ENCODE measurements at places on chromosomes 4 and X.

GRCh38 chrX:139204898-139205667, 325.5 kb upstream of the F9 start:
- DNase-seq = peak; percentile 2

GRCh38 chr4:128917781-128918180, 108.3 kb downstream of the JADE1 start:
- DNase-seq = no peak

DNA sequence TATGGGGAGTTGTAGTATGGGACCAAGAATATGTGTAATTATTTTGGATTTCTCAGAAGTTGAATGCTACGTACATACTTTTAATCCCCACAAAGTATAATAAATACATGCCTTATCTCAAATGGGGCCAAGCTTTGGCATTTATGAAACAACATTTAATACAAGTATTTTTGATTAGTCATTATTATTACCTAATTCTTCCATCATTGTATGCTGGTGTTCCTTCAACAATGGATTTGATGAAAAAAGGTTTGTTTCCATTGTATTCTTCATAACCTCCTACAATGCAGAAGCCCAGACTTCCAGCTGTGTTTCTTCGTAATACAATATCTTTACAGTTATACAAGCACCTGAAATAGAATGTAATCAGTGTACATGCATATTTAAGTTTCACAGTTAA, 83.8 kb downstream of the FIP1L1 start:
- DNase-seq = peak; percentile 15

GRCh38 chr4:87732033-87732765, 67.2 kb upstream of the IBSP start:
- DNase-seq = peak; percentile 5

DNA sequence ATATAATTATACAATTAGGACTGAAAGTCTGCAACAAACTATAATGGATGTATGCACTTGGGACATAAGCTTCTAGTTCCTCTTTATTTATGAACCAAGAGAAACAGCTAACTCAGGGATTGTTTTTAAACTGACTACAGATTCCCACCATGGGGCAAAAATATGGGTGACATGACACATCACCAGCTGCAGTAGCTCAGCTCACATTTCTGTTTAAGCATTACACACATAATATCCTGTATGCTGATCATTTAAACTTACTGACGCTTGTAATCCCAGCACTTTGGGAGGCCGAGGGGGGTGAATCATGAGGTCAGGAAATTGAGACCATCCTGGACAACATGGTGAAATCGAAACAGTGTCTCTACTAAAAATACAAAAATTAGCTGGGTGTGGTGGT, 11.5 kb downstream of the FGB start:
- DNase-seq = no peak

GRCh38 chrX:149937871-149938426, 342 bp downstream of the EOLA2 start:
- DNase-seq = no peak

DNA sequence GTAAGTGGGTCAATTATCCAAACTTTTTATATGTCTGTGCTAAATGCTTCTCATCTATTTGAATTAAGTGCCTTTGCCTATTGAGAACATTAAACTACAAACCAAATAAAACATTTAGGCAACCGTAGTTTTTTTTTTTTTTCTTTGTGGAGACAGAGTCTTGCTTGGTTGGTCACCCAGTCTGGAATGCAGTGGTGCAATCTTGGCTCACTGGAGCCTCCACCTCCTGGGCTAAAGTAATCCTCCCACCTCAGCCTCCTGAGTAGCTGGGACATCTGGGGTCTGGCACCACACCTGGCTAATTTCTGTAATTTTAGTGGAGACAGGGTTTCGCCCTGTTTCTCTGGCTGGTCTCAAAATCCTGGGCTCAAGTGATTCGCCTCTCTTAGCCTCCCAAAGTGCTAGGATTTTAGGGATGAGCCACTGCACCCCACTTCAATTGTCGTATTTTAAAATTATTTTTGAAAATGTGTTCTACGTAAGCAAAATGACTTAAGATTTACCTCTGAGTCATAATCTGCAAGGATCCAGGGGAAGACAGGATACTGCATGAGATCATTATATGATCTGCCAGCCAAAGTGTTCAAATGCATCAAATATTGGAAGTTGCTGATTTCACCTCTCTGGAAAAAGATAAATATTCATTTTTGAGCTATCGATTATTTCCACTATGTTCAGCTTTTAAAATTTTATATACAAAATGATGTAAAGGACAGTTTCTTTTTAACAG, 125.6 kb downstream of the CDS1 start:
- DNase-seq = peak; percentile 23

DNA sequence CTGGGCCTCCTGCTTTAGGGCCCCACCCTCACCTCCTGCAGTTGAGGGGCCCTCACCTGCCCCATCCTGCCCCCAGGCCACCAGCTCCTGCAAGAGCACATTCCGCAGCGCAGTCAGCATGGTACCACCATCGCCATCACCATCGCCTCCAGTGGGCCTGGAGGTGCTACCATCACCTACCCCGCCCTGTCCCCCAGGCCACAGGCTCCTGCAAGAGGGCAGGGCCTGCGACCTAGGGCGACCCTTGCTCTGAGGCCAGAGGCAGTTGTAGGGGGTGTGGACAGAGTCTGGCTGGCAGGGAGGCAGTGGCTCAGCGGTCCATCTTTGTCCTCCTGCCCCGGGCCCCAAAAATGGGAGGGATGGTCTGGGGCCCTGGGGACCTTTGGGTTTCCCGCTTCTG, 3.9 kb upstream of the HAUS7 start:
- DNase-seq = no peak

DNA sequence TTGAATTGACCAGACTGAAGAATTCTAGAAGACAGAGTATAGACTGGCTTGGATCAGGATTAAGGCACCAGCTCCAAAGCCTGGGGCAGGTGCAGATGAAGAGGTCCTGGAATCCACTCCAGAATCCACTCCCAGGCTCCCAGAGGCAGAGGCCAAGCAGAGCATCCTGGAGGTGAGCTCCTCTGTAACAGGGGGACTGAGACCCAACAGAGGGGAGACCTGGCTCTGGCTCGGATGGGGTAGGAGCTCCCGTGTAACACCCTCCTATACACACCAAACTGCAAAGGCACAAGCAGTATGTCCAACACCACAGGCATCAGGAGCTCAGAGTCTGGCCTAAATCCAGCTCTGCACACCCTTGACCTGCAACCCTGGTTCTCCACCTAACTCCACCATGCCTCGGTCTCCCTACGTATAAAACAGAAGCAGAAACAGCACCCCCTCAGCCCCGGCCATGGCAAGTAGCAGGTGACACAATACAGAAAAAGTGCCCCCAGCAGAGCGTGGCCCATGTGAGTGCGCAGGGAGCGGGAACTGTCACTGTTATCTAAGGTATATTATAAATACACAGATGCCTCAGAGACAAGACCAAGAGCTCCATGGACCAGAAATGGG, 14.9 kb downstream of the RNF212 start:
- DNase-seq = no peak

- no peak for DNase-seq
Measured at GRCh38 chrX:103360092-103360491, 3.8 kb downstream of the TCEAL9 start.

DNA sequence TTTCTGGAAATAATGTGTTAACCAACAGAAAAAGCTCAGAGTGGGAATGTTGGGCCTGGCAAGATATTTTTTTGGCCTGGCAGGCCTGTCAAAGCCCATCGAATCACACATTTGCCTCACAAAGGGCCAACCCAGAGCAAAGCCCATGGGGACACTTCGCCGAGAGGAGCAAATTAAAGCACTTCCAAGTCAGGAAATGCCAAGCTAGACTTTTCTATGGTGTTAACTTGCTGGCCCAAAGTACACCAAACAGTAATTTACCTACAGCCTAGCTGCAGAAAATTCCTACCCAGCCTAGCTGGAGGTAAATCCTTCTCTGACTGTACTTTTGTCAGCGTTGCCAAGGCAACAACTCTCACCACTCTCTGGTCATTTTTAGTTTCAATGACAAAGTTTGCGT, 288.6 kb upstream of the LDB2 start:
- DNase-seq = no peak

DNA sequence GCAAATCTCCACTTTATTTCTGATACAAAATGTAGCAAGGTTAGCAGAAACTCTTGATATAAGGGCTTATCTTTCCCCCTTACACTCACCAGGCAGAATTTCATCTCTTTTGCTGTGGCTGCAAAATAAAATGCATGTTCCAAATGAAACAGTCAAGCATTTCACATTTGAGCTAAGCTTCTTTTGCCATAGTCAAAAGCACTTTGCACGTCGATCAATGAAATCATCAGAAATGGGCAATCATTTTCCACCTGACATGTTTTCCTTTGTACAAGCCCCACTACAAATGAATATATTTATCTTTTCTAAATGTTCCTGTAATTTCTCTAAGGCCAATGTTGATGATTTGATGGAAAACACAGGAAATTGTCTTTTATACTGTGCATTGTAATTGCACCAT, 178.4 kb downstream of the ANKRD50 start:
- DNase-seq = no peak
